ENCODE measurements at places on chromosomes 2 and 18.

GRCh38 chr2:192119536-192119935, 75.2 kb downstream of the TMEFF2 start:
- no peak overlapping the region for H3K27ac ChIP-seq
- H3K4me3 ChIP-seq, result no peak overlapping the region
- peaks cover 7% of the 10 kb centered on the region for H3K27me3 ChIP-seq
- no peaks in the 10 kb centered on the region for H3K36me3 ChIP-seq
- H3K4me1 ChIP-seq, result no peaks in the 10 kb centered on the region

DNA sequence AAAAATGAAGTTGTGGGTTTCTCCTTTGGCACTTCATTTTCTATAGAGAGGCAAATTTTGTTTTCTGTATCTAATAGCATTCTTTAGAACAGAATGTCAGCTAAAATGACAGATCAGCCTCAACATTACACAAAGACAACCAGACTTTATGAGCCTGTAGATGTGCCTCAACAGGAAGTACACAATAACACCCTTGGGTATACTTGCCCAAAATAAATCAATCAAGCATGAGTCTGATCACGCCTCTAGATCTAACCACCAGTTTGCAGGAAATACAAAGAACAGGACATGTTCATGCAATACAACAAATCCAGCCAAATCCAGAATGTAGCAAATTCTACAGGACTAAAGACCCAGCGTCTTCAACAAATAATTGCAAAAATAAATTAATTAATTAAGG, 11.2 kb upstream of the DAPL1 start:
- DNase-seq, result no peak
- H3K4me3 ChIP-seq, result no peak overlapping the region
- no peaks in the 10 kb centered on the region for H3K4me1 ChIP-seq
- no peak overlapping the region for H3K27ac ChIP-seq

- peaks cover 14% of the 10 kb centered on the region for H3K27me3 ChIP-seq
- H3K27ac ChIP-seq, result no peak overlapping the region
- no peak overlapping the region for H3K4me3 ChIP-seq
- DNase-seq, result no peak
Measured at GRCh38 chr2:88318071-88318955, 134.2 kb downstream of the FOXI3 start.

GRCh38 chr18:27899893-27900292, 277.0 kb downstream of the CDH2 start:
- no peaks in the 10 kb centered on the region for H3K36me3 ChIP-seq
- H3K4me1 ChIP-seq, result no peaks in the 10 kb centered on the region
- H3K27ac ChIP-seq, result no peak overlapping the region
- H3K4me3 ChIP-seq, result no peak overlapping the region
- DNase-seq, result no peak
- H3K27me3 ChIP-seq, result no peaks in the 10 kb centered on the region

DNA sequence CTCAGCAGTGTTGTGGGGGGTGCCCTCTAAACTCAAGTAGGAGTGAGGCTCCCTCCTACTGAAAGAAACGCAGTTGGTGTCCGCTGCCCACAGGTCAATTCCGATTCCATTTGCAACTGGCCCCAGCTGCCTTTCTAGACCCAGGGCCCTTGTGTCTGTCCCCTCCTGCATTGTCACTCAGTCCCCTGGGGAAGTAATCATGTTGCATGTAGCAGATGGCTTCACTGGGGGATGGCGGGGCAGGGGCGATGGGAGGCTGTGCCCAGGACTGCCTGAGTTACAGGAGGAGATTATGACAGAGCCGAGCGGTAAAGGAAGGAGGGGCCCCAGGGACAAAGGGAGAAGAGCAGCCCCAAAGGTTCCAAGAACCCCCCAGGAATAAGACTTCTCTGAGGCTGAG, 62.5 kb upstream of the SH3RF3 start:
- H3K27ac ChIP-seq, result no peak overlapping the region
- peaks cover 11% of the 10 kb centered on the region for H3K4me1 ChIP-seq
- H3K4me3 ChIP-seq, result no peak overlapping the region
- H3K27me3 ChIP-seq, result no peaks in the 10 kb centered on the region
- DNase-seq, result no peak

DNA sequence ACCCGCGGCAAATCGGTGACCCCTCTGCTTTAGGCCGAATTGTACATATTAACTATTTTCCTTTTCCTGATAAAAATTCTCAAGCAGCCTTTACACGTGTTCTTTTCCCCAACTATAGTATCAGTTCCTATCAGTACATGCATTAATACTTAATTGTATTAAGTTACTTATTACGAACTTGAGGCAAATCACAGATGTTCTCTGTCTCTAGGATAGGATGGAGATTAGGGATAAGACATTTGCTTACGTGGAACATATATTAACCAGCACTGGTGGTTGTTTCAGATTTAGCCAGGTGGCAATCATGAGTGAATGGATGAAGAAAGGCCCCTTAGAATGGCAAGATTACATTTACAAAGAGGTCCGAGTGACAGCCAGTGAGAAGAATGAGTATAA, 675 bp downstream of the GEMIN6 start:
- peaks cover 9% of the 10 kb centered on the region for H3K4me1 ChIP-seq
- H3K36me3 ChIP-seq, result peaks cover 21% of the 10 kb centered on the region
- peak overlapping the region; percentile 99 for H3K27ac ChIP-seq
- no peak for DNase-seq
- peaks cover 18% of the 10 kb centered on the region for H3K27me3 ChIP-seq
- peak overlapping the region; percentile 100 for H3K4me3 ChIP-seq

GRCh38 chr2:160364364-160364763, 129.2 kb downstream of the RBMS1 start:
- no peak overlapping the region for H3K4me3 ChIP-seq
- H3K27me3 ChIP-seq, result no peaks in the 10 kb centered on the region
- no peak for DNase-seq
- H3K36me3 ChIP-seq, result peaks cover 31% of the 10 kb centered on the region

DNA sequence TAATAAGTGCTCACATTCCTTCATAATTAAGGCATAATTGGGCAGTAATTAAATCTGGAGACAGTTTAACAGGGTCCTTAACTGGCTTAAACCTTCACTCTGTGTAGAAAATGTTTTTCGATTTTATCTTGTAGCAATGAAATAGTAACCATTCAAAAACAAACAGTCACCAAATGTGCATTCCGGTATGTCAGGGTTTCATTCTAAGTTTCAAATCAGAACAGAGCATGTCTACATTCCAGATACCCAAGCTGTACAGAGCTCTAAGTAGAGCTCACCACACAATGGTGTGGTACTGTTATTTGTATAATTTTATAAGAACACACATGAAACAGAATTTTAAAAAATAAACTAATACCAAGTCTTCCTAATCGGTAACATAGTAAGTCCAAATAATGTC, 52.6 kb downstream of the SMAD2 start:
- peaks cover 31% of the 10 kb centered on the region for H3K36me3 ChIP-seq
- H3K27me3 ChIP-seq, result no peaks in the 10 kb centered on the region
- peaks cover 29% of the 10 kb centered on the region for H3K4me1 ChIP-seq
- no peak for DNase-seq
- no peak overlapping the region for H3K4me3 ChIP-seq

DNA sequence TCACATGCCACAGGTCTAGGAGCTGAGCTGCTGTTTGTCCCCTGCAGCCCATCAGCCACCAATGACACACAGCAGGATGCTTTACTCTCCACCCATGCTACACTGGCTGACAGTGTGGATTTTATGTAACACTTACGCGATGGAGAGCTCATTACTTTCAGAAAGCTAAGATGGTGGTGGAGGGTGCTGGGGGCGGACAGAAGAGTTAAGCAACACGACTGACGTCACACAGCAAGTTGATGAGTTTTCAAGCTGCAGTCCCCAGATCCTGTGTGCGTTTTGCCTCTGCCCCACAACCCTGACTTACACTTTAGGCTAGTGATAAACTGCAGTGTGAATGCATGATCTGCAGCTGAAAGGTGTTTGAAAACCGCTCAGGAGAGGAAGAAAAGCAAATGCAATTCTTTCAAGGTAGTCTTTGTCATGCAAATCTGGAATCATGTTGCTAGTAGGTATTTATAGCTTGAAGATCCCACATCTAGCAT, 42.4 kb downstream of the MRPS5 start:
- no peak overlapping the region for H3K27ac ChIP-seq
- H3K4me3 ChIP-seq, result no peak overlapping the region
- peaks cover 3% of the 10 kb centered on the region for H3K36me3 ChIP-seq
- H3K4me1 ChIP-seq, result peaks cover 47% of the 10 kb centered on the region

DNA sequence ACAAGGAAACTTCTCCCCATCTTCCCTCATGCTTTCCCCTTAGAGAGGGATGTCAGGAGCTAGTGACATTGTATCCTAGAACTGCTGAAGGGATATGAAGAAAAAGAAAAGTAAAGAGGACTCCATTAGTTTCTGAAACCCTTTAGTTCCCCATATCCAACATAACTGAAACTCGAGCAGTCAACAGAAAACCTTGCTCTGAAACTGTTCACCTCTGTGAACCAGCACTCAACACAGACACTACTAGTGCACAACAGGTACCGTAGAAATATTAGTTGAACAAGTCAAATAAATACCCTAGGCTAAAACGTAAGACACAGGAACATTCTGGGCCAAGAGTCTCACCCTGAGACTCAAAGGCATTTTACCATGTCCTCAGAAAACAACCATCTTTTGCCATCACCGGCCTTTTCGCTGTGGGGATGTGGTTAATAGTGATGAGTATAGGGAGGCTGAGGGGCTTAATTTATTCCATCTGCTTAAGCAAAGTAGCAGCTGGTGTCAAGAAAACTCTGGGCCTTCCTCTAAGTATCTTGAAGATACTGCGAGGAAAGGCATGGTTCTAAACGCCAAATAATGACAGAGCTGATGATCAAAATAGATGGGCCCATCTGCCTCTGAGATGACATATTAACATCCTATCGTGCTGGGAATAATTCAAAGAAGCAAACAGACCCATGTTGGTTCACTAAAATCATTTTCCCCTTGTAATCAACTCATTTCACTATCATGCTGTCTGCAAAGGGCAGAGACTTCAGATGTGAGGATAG, 156.8 kb downstream of the STK39 start:
- H3K4me1 ChIP-seq, result peaks cover 5% of the 10 kb centered on the region
- no peaks in the 10 kb centered on the region for H3K27me3 ChIP-seq
- DNase-seq, result no peak
- H3K36me3 ChIP-seq, result peaks cover 7% of the 10 kb centered on the region

DNA sequence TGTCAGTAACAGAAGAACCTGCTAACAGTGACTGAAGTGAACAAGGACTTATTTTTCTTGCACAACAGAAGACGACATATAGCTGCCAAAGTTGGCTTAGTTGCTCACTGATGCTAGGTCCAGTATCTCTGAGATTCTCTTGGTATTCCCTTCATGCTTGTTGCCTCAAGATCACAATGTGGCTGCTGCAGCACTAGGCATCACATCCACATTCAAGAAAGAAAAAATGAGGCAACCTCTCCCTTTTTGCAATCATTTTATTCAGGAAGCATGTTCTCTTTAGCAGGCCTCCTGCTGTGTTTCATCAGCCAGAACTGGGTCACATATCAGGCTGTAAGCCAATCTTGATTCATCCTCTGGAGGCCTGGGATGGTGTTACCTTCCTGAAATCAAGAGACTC, 11.7 kb upstream of the MAPK4 start:
- peaks cover 10% of the 10 kb centered on the region for H3K27me3 ChIP-seq
- no peak overlapping the region for H3K27ac ChIP-seq
- DNase-seq, result no peak
- no peaks in the 10 kb centered on the region for H3K36me3 ChIP-seq
- no peak overlapping the region for H3K4me3 ChIP-seq

DNA sequence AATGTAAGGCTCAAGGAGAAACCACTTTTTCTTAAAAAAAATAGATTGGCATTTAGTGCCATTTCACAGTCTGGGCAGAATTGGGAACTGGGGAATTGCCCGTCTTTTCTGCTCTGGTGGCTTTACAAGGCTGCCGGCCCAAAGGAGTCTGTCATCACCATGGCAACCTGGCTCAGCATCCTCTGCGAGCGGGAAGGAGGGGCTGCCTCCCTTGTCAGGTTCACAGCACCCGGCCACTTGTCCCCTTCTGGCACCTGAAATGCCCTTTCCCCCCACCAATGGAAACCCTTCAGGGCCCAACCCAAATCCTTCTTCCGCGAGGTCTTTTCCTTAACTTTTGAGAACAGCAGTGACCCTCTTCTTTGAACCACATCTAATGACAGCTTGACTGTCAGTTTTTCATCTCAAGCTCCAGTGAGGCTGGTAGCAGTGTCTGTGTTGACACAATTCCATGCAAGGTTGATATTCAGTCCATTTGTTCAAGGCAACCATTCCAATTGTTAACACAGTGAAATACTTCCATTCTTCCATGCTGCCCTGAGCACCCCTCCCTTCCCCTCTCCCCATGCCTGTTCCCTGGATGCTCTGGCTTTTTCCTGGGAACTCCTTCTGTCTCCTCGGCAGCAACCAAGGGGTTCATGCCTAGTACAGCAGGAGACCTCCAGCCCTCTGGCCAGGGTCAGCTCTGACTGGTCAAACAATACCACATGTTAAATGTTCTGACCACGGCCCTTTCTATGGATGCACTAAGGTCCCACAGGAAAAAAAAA, 79.6 kb downstream of the DNER start:
- no peak overlapping the region for H3K4me3 ChIP-seq
- no peak overlapping the region for H3K27ac ChIP-seq
- H3K36me3 ChIP-seq, result no peaks in the 10 kb centered on the region
- peaks cover 23% of the 10 kb centered on the region for H3K27me3 ChIP-seq
- DNase-seq, result no peak
- no peaks in the 10 kb centered on the region for H3K4me1 ChIP-seq

DNA sequence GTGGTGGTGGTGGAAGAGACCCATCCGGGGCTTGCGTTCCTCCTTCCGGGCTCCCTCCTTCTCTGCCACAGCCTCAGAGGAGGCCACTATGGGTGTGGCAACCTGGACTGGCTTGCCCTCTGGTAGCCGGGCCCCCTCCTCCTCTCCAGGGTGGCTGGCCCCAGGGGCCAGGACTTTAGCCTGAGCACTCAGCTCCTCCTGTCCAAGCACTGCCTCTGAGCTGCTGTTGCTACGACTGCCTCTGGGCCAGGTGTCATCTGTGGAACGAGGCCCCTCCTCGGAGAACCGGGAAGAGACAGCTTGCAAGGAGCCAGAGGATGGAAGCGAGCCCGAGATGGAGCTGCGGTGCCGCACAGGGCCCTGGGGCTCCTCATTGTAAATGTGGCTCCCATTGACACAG, 16.7 kb upstream of the SFXN5 start:
- H3K4me1 ChIP-seq, result no peaks in the 10 kb centered on the region
- no peak overlapping the region for H3K4me3 ChIP-seq
- no peaks in the 10 kb centered on the region for H3K27me3 ChIP-seq

- peaks cover 48% of the 10 kb centered on the region for H3K4me1 ChIP-seq
- peaks cover 38% of the 10 kb centered on the region for H3K36me3 ChIP-seq
- H3K27me3 ChIP-seq, result no peaks in the 10 kb centered on the region
- H3K27ac ChIP-seq, result peak overlapping the region; percentile 67
Measured at GRCh38 chr2:230227216-230227615, 1.7 kb downstream of the SP140 start.

- H3K27me3 ChIP-seq, result no peaks in the 10 kb centered on the region
- H3K4me1 ChIP-seq, result peaks cover 14% of the 10 kb centered on the region
- peaks cover 6% of the 10 kb centered on the region for H3K36me3 ChIP-seq
- no peak overlapping the region for H3K4me3 ChIP-seq
- no peak overlapping the region for H3K27ac ChIP-seq
- DNase-seq, result no peak
Measured at GRCh38 chr2:43102366-43103092, 123.9 kb downstream of the ZFP36L2 start.

GRCh38 chr2:198000417-198000816, 196.0 kb downstream of the PLCL1 start:
- peaks cover 5% of the 10 kb centered on the region for H3K36me3 ChIP-seq
- no peak for DNase-seq
- H3K27me3 ChIP-seq, result no peaks in the 10 kb centered on the region
- peaks cover 37% of the 10 kb centered on the region for H3K4me1 ChIP-seq
- H3K27ac ChIP-seq, result no peak overlapping the region

All from activated naive CD8-positive, alpha-beta T cell treated with anti-CD3 and anti-CD28 coated beads for 36 hours (primary cell).